8988T (cell line): ENCODE measurements at places on chromosomes 3 and 15.

GRCh38 chr3:122004107-122004506 lies 17.9 kb downstream of the ILDR1 start:
- no peak for DNase-seq

DNA sequence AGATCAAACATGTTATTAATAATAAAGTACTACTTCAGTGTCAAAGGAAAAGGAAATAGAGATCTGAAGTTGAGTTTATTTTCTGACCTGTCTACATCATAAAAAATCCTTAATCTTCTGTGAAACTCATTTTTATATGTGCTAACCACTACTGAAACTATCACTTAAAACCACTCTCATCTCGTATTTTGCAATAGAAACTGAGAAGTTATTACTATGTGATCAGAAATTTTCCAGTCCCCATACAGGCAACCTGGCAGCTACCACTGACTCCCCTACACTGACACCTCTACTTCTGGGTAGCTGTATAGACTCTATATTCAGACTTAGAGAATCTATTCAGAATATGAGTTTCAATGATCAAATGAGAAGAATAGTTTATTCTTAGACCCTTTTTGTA lies 8.3 kb downstream of the HDGFL3 start:
- DNase-seq = no peak

DNA sequence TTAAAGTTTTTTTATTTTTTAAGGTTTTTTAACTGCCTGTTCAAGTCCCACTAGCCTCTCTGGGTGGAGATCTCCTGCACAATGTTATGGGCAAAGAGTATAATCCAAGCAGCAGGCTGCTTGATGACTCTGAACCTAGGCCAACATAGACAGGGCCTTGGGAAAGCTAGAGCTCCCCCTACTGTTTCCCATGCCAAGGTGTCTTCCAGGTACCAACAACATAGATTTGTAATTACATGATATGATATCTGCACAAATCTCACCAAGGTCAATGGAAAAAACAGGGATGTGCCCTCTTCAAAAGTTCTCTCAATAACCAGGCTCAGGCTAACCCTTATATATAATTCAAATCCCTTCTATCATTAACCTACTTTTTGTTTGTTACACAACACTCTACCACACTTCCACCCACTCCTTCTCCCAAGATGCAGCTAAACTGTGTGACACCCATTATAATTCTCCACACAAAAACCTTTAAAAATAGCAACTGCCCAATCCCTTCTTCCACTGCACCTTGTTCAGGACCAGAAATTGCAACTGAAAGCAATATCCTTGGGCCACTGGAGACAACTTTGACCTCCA lies 43.8 kb downstream of the RBM15B start:
- peak; percentile 37 for DNase-seq

GRCh38 chr15:66880380-66881155 lies 178.5 kb downstream of the SMAD6 start:
- DNase-seq = no peak

DNA sequence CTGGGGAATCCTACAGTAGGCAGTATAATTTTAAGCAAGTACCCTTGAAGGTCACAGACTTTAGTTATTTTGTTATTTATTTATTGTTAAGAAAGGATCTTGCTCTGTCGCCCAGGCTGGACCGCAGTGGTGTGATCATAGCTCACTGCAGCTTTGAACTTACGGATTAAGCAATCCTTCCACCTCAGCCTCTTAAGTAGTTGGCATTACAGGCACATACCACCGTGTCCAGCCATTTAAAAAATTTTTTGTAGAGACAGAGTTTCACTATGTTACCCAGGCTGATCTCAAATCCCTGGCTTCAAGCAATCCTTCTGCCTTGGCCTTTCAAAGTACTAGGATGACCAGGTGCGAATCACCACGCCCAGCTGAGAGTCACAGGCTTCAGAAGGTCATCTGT lies 22.1 kb upstream of the SH3BP5 start:
- DNase-seq = no peak
